Fibroblast of pulmonary artery (primary cell): ENCODE measurements at places on chromosomes 7 and 10.

GRCh38 chr10:79628988-79629954 lies 18.5 kb downstream of the SFTPA1 start:
- DNase-seq = no peak

DNA sequence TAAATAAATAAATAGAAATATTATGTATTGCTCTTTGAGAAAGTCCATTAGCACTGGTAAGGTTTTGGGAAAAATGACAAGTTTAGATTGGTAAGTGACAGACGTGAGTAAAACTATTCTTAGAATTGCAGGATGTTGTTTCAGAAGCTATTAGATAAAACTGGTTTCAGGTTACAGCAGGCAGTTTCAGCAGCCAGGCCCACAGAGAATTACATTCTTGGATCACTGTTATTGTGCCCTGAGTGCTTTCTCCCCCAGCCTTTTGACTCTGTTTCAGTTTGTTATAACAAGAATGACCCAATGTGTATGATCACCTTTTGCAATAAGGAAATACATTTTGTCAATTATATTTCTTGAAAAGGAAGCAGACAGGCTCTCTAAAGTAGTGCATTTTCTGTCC lies 86.5 kb downstream of the DKK1 start:
- DNase-seq = peak; percentile 58

DNA sequence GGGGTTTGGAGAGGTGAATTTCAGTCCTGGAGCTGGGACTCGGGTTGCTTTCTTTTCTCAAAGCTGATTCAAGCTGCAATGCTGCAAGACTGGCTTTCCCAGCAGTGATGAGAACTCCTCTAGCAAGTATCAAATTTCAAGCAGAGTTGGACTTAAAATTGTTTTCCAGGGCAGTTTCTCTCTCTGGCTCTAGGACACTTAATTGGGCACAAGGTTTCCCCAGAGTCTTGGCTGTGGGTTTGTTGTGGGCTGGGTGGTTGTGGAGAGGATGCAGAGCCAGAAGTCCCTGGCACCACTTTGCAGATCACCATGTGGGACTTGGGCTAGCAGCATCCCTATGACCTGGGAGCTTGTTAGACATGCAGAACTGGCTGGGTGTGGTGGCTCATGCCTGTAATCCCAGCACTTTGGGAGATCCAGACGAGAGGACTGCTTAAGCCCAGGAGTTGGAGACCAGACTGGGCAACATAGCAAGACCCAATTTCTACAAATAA lies 16.8 kb downstream of the AKR1B15 start:
- DNase-seq = peak; percentile 36

DNA sequence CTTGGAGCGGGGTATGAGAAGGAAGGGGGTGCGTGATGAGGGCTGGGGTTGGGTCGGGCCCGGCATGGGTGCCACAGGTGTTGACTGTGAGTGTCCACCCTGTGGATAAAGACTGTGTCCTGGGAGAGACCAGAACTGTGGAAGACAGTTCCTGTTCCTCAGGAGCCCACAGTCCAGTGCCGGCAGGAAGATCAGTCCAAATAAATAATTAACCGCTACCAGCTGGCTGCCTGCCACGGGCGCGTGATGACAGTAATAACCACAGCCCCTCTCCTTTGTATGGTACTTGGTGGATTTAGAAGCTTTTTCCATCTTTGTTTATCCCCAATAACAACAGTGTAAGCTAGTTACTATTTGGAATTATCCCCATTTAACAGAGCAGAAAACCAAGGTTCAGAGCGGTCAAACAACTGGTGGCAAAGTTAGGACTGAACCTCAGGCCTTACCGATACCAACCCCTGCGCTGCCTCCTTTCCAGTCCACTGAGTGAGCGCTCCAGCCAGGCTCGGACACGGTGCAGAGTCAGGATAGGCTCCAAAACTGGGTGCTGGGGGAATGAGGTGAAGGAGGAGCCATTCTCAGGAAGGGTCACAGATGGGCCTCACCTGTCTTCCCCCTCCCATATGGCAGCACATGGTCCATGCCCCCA lies 5.1 kb downstream of the ZMIZ1 start:
- DNase-seq = no peak

DNA sequence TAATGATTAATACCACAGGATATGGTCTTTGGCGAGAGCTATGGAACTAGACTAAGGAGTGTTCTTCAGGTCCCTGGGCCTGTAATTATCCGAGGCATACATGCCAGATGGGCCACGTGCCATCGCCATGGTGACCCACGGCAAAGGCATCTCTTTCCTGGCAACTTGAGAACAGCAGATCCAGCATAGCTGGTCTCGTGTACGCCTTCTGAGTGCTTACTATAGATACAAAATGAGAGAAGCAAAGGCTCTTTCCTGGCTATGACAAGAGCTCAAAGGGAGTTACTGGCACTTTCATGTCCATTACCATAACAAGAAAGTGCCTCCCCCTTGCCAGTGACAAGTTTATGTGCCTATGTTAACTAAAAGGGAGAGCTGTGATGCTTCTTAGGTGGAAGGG lies 26.0 kb upstream of the GLI3 start:
- peak; percentile 52 for DNase-seq

DNA sequence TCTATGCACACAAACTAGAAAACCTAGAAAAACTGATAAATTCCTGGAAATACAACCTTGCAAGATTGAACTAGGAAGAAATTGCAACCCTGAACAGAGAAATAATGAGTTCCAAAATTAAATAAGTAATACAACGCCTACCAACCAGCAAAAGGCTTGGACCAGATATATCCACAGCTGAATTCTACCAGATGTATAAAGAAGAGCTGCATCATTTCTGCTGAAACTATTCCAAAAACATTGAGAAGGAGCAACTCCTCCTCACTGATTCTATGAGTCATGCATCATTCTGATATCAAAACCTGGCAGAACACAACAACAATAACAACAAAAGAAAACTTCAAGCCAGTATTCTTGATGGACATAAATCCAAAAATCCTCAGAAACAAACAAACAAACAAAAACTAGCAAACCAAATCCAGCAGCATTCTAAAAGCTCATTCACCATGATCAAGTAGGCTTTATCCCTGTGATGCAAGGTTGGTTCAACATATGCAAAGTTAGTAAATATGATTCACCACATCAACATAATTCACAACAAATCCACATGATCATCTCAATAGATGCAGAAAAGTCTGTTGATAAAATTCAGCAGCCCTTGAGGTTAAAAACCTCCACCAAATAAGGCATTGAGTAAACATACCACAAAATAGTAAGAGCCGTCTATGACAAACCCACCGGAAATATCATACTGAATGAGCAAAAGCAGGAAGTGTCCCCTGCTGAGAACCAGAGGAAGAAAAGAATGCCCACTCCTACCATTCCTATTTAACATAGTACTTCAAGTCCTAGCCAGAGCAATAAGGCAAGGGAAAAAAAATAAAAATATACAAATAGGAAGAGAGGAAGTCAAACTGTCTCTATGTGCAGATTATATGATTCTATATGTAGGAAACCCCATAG lies 98.2 kb downstream of the PCDH15 start:
- peak; percentile 3 for DNase-seq

DNA sequence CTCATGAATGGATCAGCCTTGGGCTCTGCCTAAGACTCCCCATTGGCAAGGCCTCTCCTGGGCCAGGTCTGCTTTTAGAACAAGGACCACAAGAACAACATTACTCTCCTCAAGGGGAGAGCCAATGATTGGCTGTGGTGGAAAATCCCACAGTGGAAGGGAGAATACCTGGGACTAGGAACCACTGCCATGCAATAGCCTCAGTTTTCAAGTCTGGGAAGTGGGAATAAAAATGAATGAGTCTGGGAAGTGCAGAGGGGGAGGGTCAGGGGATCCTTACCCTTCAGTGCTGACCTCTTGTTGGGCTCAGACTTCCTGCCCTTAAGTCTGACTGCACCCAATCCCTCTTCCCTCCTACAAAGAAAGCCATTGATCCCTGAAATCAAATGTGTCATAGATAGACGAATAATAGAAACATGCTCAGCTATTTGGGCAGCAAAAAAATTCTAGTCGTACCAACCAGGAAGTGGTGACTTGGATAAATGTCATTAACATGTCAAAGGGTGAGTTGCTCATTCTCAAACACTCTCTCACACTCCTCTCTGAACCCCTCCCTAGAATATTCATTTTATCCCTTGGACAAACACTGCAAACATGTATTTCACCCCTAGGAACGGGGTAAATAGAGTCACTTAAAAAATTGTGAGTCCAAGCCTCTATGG lies 123.6 kb downstream of the SH3PXD2A start:
- DNase-seq = no peak

DNA sequence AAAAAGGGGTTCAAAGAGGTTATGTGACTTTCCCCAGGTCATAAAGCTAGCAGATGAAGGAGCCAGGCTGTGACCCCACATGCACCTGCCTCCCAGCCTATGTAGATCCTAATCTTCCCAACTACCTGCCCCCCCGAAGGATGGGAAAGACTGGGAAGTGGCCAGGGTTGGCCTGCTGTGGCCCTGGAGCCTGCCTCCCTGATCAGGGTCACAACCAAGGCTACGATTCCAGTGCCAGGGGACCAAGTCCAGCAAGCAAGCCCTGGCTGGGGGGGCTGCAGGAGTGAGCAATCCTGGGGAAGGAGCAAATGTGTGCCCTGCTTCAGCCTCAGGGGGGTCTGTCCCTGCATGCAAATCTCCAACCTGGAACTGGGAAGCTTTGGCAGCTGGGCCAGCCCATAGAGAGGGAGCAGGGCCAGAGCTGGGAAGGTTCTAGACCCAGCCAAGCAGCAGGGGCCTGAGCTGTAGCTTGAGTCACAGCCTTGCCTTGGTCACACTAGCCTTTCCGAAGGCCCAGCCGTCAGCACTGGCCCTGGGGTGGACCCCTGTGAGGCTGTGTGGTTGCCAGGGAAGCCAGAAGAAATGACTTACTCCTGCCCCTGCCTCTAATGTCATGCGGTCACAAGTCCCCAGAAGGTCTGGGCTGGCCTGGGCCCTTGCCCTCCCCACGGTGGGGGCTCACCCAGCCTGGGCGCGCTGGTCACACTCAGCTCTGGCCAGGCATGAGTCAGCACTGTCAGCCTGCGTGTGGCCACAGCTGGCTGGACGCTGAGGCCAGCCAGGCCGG lies 96.4 kb upstream of the ZMIZ1 start:
- DNase-seq = peak; percentile 70

- no peak for DNase-seq
Observed at GRCh38 chr10:125994601-125995000, 98.2 kb downstream of the FANK1 start.

DNA sequence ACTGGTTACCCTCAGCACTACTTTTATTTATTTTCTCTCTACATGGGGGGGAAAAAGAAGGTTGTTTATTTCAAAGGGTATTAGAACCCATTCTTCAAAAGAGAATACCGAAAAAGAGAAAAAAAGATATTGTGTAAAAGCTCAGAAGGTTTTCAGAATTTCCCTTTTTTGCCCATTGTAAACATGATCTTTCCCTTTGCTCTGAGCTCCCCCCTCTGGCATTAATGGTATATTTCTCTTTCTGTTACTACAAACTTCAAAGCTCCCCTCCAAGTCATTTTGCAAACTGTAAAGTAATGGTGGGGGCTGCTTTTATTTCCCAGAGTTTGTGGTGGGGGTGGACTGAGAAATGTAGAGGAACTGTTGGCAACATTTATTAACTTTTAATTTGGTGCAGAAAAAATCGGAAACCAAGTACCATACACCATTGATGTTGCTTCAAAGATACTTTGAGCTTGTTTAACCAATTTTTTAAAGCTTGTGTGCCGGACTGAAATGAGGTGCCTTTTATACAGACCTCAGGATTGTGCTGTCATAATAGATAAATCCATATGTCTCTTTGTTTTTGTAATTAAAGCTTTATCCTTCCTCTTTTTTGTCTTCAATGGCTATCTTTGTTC lies 181.5 kb downstream of the EXOC4 start:
- peak; percentile 68 for DNase-seq

- no peak for DNase-seq
Observed at GRCh38 chr7:158301207-158301606, 286.4 kb downstream of the PTPRN2 start.

GRCh38 chr10:122093076-122093475 lies 104.1 kb downstream of the TACC2 start:
- DNase-seq = no peak

- DNase-seq = no peak
Observed at GRCh38 chr7:149300620-149301285, 38.8 kb downstream of the ZNF783 start.

- DNase-seq = no peak
Observed at GRCh38 chr7:4302203-4302905, 379.7 kb upstream of the FOXK1 start.

GRCh38 chr7:64849924-64850499 lies 53.1 kb upstream of the ZNF273 start:
- DNase-seq = no peak

DNA sequence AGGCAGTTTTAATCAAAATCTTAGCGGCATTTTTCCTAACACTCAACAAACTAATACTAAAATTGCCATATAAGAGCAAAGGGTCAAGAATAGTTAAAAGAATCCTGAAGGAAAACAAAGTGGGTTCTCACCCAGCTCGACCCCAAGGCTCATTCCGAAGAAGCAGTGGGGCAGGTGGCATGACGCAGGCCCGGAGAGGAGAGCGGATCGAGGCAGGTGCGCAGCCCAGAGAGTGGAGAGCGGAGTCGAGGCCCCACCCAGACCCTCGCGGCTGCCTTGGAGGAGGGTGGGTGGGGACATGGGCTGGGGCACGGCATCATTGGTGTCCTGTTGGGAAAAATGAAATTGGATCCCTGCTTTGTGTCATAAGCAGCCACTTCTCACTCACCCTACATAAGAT lies 109.8 kb downstream of the INPP5A start:
- no peak for DNase-seq

GRCh38 chr10:113612154-113612553 lies 51.7 kb downstream of the NRAP start:
- no peak for DNase-seq

DNA sequence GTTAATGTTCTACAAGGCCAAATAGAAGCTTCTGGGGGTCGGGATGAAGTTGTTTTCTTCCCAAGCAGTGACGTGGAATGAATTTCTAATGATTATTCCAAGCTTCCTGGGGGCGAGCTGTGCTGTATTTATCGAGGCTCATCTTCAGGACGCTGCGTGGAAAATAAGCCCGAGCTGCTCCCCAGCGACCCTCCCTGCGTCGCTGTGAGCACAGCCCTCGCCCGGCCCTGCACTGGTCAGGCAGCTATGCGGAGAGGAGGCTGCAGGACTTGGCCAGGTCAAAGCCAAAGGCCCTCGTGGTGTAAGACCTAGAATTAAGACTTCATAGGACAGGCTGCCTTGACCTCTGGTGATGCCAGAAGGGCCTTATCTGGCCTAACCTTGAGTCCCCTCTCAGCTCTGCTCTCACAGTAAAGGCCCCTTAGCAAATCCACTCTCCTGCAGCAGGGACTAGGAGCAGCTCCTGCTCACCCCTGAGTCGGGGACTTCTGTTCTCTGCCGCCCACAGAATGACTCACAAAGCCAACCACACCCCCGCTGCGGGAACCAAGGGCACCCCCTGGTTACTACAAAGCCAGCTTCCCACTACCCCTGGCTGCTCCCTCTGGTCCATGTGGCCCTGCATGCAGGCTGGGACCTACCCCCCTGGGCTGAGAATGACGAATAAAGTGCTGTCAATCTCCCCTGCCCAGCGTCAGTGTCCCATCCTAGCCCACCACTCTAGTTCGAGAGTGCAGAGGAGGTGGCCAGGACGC lies 501.6 kb downstream of the TCERG1L start:
- DNase-seq = no peak

- DNase-seq = no peak
Observed at GRCh38 chr10:17669185-17669872, 25.4 kb downstream of the STAM start.
